GF-D8 (cell line): ENCODE measurements at places on chromosomes 1 and 21.

- no peak for DNase-seq
Observed at GRCh38 chr1:196180847-196181593, 427.2 kb downstream of the KCNT2 start.

GRCh38 chr1:9207715-9208114 lies 26.9 kb upstream of the H6PD start:
- DNase-seq: no peak

GRCh38 chr1:57544345-57544744 lies 120.5 kb upstream of the DAB1 start:
- DNase-seq: no peak

DNA sequence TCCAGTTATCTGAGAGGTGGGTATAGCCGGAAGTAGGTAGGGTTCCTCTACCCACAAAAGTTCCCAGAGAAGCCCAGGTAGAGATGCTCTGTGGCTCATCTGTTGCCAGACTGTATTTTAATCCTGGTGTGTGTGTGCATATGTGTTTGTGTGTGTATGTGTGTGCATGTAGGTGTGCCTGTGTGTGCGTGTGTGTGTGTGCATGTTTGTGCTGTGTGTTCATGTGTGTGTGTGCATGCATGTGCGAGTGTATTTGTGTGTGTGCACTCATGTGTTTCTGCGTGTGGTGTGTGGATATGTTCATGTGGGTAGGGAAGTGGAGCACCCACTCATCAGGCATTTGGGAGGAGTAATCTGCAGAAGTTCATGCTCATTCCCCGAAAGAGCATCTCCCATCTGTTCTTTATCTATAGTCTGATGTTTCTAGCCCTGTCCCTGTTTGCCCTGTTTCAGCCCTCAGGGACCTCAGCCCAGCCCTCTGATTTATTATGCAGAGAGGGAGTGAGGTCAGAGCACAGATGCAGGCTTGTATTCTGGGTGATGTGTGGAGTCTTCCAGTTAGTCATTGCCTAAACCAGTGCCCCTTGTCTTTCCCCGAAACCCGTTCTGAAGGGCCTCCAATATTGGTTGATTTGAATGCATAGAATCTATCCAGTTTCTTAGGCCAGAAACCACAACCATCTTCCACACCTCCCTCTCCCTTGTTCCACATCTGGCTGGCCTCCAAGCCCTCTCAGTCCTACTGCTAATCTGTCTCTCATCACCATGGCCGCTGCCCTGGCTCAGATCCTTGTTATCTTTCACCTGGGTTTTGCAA lies 69.1 kb downstream of the DISC1 start:
- no peak for DNase-seq

DNA sequence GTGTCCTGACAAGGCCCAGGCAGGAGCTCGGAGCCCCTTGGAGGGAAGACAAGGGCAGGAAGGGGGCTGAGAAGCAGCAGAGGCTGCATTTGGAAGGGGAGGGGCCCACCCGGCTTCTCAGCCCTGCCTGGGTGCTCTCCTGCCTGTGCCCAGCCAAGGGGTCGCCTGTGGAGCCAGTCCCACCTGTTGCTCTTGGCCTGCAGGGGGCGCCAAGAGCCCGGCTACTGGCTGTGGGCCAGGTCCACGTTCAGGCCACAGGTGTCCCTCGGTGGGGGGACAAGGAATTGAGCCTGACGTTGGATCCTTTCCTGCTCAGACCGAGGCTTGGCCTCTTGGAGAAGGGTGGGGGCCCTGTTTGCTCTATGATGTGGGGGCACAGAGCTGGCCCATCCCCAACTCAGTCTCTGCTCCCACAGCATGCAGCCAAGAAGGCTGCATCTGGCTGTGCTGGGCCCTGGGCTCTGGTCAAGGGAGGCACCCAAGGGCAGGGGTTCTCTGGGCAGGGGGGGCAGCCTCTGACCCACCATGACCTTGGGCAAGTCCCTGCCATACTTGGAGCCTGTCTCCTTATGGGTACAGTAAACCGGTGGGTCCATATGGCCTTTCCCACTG lies 10.9 kb downstream of the WNT4 start:
- DNase-seq: no peak

DNA sequence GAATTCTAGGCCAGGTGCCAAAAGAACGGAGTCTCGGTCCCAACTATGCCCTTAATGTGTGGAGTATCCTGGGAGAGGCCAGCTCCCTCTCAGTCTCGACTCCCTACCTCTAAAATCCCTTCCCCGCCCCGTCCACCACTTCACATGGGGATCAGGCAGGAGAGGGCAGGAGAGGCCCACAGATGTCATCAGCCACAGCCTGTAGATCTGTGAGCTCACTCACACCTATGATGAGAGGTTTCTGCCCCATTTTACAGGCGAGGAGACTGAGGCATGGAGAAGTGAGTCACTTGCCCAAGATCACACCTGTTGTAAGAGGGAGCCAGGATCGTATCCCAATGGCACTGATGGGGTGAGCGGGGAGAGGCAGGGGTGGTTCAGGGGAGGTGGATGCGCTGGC lies 20.4 kb upstream of the EPHA8 start:
- no peak for DNase-seq

DNA sequence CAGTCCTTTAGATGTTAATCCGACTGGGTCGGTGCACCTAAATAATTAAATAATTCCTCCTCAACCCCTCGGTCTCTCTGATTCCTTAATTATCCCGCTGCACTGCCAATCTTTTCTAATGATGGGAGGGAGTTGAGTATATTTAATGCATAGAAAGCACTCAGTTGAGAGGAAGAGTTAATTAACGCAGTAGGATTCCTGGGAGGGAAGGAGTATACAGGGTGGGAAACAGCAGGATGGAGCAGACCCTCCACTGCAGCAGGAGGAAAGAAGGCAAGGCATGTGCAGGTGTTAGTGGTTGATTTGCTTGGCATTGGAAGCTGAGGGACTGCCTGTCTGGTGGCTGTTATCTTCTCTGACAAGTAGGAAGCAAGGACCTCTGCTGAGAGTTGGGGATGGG lies 9.9 kb upstream of the REN start:
- DNase-seq: no peak

DNA sequence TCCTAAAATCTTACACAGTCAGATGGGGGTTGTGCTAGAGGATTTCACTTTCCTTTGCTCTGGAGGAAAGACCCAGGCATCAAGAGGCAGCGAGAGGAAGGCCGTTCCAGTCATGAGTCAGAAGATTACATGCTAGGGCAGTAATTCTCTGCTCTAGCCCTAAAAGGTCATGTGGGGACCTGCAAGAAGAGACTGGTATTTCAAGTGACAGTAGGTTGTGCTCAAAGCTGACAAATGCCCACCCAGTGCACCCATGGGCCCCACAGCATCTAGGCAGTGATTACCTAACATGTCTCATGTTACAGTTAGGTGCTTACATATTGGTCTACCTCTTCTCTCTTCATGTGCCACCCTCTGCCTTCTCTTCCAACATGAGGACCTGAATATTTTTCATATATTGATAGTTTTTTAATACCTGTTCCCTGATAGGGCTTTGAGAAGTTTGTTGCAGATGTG lies 99.7 kb upstream of the BEND5 start:
- DNase-seq: no peak

DNA sequence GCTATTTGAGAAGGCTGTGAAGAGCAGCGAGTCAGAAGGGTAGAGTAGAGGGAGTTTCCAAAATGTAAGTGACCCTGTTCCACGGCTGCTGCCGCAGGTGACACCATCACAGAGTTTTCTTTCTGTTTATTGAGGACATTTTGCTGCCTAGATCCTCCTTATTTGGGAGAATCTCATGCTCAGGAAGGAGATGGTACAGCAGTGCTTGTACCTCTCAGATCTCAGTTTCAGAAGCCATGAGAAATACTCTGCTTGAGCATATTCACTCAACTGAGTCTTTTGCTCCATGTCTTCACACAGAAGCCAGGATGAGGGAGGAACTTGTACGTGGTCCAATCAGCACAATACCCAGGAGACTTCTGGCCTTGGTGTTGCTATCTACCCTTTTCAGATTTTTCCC lies 1.6 kb downstream of the LCE7A start:
- DNase-seq: no peak

DNA sequence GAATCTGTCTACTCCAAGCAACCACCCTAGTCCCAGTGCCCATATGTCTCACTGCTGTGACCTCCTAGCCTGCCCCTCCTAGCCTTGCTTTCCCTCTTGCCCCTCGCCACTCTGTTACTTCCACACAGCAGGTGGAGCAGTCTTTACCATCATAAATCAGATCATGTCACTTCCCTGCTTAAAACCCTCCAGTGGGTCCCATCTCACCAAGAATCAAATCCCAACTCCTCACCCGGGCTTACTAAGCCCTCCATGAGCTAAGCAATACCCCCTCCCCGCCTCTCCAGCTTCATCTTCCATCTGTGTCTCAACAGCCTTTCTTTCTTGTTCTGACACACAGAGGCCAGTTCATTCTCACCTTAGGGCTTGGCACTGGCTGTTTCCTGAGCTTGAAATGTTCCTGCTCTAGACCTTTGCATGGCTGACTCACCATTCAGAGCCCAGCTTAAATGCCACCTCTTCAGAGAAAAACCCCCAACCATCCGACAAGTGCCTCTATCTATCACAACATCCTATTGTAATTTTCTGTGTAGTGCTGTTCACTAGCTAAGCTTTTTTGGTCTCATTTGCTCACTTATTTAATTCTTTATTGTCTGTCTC lies 22.3 kb downstream of the KNCN start:
- DNase-seq: no peak

GRCh38 chr1:98005326-98006010 lies 84.6 kb upstream of the DPYD start:
- no peak for DNase-seq

- no peak for DNase-seq
Observed at GRCh38 chr1:209609791-209610630, 26.5 kb downstream of the CAMK1G start.

GRCh38 chr1:31625561-31626222 lies 8.2 kb downstream of the HCRTR1 start:
- no peak for DNase-seq

DNA sequence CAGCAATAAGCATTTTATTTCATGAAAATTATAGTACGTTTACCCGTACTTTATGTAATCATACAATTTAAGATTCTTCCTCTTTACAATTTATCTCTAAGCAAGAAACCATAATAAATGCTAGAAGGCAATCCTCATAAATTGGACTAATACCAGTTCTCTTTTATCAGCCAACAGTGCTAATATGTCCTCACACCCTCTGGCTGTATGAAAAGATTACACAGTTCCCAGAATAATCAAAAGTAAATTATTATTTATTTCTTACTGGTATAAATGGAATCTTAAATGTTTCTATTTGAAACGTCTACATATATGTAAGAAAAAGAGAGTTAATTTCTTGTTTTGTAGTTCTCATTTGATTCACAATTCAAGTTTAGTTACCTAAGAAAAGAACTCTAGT lies 3.1 kb upstream of the CDKN2C start:
- no peak for DNase-seq

- DNase-seq: no peak
Observed at GRCh38 chr1:244137725-244138124, 86.6 kb downstream of the ZBTB18 start.

DNA sequence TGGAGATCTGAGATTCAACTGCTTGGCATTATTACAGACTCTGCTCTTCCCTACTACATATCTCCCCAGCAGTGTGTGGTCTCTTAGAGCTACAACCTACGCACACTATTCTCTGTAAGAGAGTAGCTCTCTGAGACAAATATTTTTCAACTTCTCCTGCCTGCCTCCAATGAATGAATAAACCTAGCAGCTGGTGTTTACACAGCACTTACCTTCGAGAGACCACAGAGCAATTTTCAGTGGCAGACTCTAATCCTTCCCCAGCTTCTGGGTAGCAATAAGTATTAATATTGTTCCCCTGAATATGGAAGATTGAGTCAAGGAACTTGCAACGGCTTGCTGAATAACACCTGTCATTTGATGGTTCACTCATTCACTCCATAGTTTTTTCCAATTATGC lies 350.9 kb upstream of the SPAG17 start:
- DNase-seq: no peak

GRCh38 chr1:89865498-89866382 lies 44.9 kb downstream of the LRRC8D start:
- no peak for DNase-seq

- DNase-seq: no peak
Observed at GRCh38 chr1:68953311-68953710, 456.4 kb upstream of the DEPDC1 start.

DNA sequence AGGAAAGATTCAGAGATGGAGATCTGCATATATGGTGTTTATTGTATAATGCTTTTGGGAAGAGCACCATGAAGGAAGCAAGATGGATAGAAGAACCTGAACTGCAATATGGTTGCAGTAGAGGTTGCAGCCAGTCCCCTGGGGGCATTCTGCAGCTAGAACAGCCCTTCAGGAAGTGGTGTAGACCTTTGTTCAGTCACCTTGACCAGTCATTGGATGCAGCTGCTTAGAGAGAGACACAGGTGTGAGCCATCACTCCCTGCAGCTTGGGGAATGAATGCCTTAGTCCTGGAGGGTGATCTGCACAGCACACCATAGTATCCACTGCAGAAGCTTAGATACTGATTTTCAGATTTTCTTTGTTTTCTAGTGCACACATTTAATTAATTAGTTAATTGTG lies 42.3 kb downstream of the NEK7 start:
- DNase-seq: no peak

- DNase-seq: peak; percentile 1
Observed at GRCh38 chr1:178055779-178056471, 38.0 kb upstream of the RASAL2 start.

DNA sequence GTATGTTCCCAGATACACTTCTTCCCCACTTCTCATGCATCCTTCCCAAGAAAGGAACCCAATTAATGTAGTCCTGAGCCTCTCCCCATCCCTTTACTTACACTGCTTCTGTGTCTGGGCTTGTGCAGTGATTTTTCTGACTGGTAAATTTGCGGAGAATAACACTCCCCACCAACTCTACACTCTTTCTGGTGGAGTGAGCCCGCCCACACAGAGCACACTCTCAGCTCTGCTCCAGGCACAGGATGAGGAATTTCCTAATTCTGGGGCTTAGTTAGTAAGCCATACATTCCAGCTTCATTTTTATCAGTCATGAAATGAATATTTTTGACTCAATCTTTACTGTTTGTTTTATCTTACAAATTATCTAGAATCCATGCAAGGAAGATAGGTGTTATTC lies 38.6 kb downstream of the FMO4 start:
- DNase-seq: no peak
